Activated CD4-positive, alpha-beta memory T cell treated with anti-CD3 and anti-CD28 coated beads for 36 hours (primary cell): ENCODE measurements at places on chromosomes 2 and 18. TPM values are rescaled to one million over a fixed set of nuclear protein-coding genes. Genes with fewer than 3 reads are reported as not detected.

GRCh38 chr2:212791569-212791968 is 253.0 kb upstream of the ERBB4 start:
- DNase-seq, result no peak

- DNase-seq, result no peak
Measured at GRCh38 chr2:143524119-143524553, 394.9 kb downstream of the ARHGAP15 start.

GRCh38 chr2:200216310-200216709 is 90.2 kb upstream of the SPATS2L start:
- DNase-seq, result no peak

DNA sequence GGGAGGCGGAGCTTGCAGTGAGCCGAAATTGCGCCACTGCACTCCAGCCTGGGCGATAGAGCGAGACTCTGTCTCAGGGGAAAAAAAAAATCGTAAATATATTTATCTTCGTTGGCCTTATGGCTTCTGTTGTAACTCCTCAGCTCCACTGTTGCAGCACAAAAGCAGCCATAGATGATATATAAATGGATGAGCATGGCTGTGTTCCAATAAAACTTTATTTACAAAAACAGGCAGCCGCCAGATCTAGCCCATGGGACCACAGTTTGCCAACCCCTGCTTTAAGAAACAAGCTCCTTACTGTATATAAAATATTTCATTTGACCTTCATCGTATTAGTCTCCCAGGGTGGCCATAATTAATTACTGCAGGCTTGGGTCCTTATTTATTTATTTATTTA is 20.1 kb downstream of the ST8SIA3 start:
- DNase-seq, result no peak

DNA sequence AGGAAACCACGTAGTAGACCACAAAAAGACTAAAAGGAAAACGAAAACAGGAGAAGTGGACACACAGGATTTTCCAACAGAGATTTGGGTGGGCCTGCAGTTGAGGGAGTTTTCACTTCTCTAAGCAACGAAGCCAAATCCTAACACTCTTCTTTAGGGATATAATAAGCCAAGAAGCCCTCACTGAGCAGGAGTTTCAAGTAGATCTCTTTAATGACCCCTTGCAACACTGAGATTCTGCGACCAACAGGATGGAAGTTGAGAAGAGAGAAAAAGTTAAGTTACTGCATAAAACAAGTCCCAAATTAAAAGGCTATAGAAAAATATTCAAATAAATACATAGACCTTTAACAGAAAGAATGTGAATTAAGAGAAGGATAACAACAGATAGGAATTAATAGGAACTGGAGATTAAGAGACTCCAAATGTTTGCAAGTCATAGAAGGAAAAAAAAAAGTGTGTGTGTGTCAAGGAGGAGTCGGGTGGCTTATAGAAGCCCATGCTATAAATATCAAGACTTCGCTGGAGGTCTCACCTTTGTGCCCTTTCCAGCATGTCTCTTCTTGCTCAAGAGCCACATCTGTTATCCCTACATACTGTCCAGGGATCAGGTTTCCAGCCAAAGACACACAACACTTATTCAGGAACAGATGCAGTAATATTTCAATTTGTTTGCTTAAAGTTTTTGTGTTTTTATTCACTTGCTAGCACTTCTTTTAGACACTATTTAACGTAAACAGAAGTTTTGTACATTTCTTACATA is 69.4 kb upstream of the ARHGAP28 start:
- no peak for DNase-seq

DNA sequence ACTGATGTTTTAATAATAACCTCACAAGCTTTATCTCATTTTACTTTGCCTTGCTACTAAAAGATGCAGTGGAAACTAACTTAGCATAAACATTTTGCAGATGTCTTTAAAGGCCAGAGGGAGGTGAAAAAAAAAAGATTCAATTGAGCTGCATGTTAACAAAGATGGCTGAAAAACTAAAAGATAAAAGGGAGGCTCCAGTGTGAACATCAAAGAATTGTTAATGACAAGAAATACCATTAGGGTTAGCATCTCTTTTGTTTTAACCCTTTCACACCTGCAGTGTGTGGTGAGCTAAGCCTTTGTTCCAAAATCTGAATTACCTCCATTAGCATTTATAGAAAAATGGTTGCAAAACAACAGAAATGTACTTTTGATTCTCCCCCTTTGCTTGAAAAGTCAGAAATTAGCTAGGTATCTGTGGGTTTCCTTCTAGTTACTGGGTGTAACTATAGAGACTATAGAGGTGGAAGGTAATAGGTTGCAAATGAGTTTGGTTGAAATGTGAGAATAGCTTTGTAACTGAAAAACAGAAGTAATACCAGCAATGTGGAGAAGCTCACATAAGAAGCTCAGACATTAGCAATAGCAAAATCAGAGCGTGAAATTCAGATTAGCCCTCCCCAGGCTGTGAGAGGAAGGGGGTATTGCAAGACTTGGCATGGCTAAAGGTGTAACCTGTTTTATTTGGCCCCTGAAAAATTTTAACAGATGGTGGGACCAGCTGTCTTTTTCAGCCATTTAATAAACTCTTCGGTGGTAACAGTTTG is 34.8 kb upstream of the SP5 start:
- DNase-seq, result no peak

DNA sequence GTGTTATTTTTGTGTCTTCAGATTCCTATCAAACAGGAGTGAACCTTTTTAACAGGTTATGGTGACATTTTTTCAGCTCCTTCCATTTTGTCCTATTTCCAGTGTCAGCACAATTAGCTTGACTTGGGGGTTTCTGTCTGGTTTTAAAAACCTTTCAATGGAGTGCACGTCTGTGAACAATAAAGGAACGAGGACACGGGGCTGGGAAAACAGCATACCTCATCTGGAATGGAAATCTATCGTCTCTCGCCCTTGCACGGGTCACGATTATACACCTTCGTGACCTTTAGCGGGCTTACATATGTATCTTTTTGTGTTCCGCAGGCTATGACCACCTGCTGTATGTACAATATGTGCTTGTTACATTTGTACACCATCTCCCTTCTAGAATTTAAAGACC is 2.3 kb upstream of the ZNF532 start:
- no peak for DNase-seq

- DNase-seq, result no peak
Measured at GRCh38 chr2:204477358-204477950, 67.8 kb upstream of the PARD3B start.

Gene EHD3
- 1.4 TPM for total RNA-seq

Gene FIGN
- total RNA-seq, result not detected

Gene MC4R
- total RNA-seq, result not detected

Gene GALNT13
- not detected for total RNA-seq

Gene CCDC142
- 10.8 TPM for total RNA-seq
